Activated T-cell treated with anti-CD3 and anti-CD28 coated beads, Interleukin-2, amount 50 U/mL, for 4 hours (primary cell): ENCODE measurements at places on chromosomes 7 and 10. TPM values are rescaled to one million over a fixed set of nuclear protein-coding genes. Genes with fewer than 3 reads are reported as not detected.

- no peak for DNase-seq
Observed at GRCh38 chr10:132865171-132865631, 77.2 kb downstream of the CFAP46 start.

GRCh38 chr7:7607010-7607409, 33.5 kb upstream of the UMAD1 start:
- no peak for DNase-seq

DNA sequence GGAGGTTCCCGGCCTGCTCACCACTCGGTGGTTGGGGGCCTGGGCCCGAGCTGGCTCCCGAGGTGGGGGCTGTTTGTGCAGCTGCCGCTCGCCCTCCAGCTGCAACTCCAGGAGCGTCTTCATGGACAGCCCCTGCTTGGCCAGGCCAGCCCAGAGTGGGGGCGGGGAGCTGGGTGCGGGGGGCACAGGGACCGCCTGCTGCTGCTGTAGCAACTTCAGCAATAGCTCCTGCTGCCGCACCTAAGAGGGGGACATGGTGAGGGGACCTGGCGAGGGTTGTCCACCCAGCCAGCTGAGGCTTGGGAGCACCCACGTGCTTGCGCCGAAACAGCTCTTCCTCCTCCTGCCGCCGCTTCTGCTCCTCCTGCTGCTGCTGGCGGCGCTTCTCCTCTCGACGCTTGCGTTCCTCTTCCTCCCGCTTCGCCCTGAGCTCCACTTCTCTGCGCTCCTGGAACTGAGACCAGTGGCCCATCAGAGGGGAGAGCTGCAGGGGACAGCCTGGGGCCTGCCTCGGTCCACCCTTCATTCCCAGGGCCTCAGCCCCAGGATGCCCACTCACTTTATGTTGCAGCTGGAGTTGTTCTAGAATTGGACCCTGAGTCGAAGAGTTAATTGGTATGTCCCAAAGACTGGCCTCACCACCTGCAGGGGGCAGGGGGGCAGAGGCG, 9.6 kb downstream of the GNB2 start:
- no peak for DNase-seq

DNA sequence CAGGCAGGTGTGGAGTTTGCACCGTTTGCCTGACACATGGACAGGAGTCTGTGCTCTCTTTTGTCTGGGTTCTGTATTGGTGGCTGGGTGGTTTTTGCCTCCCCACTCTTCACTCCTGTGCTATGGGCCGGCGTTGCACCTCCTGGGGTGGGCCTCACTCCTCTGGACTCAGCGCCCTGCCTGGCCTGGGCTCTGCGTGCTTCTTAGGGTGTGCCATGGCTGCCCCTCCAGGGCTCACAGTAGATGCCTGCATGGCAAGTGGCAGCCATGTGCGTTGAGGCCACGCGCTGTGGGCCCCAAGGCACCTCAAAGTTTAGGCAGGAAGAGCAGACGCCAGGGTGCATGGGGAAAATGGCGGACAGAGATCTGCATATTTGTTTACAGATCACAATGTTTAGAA, 319.8 kb downstream of the ADARB2 start:
- no peak for DNase-seq

DNA sequence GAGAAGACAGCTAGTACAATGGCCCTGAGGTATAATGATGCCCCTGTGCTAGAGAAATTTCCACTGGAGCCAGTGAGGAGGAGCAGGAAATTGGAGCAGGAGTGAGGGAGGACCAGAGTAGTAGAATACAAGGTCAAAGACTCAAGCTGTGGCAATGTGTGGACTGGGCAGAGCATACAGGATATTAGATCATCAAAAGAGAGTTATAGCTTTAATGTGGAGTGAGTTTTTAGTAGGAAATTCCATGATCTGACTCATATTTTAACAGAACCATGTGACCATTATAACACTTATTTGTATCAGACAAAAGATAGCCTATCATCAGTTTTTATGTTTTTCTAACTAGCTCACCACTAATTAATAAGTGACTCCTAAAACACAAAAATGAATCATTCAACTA, 154.1 kb downstream of the DGKB start:
- no peak for DNase-seq

- no peak for DNase-seq
Observed at GRCh38 chr10:106189292-106189691, 975.2 kb downstream of the SORCS1 start.

DNA sequence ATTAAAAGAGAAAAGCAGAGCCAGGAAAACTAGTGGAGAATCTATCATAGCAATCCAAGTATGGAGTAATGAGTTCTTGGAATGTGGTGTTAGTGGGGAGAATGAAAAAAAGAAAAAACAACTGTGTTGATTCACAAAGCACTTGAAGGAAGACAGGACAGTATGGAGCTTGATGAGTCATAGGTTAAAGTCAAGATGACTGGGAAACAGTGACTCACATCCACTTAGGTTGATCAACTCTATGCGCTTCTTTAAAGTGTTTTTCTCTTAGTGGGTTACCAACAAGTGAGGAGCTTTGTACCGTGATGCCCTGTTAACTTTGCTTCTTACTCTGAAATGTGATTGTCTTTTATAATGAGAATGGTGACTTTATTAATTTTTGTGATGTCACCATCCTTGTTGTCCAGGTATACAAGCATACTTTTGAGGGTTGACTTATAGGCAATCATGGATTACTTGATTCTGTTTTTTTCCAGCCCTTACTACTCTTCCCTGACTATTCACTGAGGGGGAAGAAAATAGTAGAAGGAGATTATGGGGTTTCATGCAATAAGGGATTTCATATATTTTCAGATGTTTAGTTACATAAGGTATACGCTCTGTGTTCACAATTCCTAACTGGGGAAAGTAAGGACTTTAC, 32.1 kb upstream of the MDFIC start:
- no peak for DNase-seq

Gene CALY
- total RNA-seq, result not detected

Gene HMX2
- 0.11 TPM for total RNA-seq
